ENCODE measurements at places on chromosomes 12 and 14.

DNA sequence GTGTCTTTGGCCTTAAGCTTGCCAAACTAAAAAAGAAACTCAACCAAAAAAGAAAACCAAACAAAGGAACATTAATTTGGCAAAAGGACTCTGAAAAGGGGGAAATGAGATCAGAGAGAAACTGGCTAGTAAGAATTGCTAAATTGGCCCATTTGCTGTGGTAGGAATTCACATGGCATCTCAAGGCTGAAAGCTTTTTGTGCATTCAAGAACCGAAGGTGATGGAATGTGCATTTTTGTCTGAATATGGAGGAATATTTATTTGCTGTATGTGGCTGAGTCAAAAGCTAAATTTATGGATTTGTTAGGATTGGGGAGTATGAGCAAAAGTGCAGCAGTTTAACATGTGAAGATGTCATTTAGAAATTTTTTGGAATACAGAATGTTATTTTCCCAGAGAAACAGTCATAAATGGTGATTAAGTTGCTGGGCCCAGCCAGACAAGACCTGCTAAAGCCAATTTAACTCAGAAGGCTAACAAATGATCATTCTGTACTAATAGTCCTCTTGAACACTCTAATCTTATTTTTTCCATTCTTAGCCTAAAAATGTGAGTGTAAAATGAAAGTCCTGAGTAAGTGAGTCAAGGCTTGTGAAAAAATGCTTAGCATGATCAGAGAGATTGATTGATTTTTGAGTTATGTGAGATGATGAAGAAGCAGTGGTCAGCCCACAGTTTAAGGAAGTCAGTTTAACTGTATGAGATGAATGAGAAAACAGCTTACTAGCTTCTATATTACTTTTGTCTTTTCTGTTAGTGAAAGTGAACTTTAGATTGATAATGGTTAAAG lies 94.1 kb downstream of the ANO6 start:
- DNase-seq, result no peak

DNA sequence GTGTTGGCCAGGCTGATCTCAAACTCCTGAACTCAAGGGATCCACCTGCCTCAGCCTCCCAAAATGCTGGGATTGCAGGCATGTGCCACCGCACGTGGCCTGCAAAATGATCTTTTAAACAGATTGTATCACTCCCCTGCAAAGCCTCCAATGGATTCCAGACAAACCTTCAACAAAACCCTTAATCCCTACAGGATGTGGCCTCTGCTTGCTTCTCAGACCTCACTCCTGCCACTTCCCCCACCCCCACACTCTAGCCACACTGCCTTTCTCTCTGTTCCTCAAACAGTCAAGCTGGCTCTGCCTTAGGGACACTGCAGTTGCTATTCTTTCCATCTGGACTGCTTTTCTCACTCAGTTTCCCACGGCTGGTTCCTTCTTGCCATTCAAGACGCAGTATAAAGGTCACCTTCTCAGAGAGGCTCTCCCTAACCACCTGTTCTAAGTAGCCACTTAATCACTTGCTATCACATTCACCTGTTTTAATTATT lies 47.3 kb upstream of the TMED10 start:
- DNase-seq, result peak; percentile 6

DNA sequence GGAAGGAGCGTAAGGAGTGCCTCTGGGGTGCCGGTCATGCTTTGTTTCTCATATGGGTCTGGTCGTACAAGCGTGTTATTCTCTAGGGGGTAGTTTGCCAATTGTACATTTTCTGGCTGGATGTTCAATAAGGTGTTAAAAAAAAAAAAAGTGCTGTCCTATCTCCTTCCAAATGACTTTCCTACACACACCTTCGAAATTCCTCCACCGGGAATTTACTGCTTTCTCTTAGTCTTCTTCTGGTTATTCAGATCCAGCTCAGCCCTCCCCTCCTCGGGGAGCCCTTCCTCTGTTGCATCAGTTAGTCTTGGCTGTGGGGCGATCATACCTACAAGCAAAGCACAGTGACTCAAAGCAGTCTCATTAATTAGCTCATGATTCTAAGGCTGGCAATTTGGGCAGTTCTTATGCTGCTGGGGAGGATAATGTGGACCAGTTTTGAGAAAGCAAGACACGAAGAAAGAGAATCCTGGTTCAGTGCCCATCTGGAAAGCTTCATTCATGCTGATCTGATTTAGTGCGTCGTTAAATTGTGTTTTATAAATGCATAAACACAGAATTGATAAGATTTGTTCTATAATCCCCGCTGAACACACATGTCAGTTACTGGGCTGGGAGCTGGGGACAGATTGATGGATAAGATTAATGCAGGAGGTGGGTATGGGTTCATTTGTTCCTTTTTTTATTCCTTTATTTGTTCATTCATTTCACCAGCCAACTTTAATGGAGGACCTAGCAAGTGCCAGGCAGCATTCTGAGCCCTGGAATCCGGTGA lies 9.2 kb upstream of the CLMN start:
- DNase-seq, result no peak

GRCh38 chr12:10033783-10034545 lies 3.5 kb downstream of the CLEC9A start:
- no peak for DNase-seq

DNA sequence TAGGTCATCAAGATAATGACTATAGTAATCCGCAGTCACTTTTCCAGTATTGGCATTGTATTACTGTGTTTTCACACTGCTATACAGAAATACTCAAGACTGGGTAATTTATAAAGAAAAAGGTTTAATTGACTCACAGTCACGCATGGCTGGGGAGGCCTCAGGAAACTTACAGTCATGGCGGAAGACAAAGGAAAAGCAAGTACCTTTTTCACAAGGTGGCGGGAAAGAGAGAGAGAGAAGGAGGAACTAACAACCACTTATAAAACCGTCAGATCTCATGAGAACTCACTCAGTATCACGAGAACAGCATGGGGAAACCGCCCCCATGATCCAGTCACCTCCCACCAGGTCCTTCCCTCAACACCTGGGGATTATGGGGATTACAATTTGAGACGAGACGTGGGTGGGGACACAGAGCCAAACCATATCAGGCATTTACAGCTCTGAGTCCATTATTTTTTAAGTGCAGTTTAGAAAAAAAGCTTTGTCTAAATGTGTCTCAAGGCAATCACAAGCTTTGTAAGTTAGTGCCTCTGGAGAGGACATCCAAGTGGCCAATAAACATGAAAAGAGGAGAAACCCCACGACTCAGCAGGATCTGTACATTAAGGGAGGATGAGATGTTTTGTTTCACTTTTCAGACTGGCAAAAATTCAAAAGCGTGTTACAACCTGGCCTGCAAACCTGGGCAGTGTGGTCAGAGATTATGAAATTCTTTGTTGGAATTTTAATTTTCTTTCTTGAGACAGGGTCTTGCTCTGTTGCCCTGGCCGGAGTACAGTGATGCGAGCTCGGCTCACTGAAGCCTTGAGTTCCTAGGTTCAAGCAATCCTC lies 82.0 kb downstream of the DNAH10 start:
- no peak for DNase-seq

DNA sequence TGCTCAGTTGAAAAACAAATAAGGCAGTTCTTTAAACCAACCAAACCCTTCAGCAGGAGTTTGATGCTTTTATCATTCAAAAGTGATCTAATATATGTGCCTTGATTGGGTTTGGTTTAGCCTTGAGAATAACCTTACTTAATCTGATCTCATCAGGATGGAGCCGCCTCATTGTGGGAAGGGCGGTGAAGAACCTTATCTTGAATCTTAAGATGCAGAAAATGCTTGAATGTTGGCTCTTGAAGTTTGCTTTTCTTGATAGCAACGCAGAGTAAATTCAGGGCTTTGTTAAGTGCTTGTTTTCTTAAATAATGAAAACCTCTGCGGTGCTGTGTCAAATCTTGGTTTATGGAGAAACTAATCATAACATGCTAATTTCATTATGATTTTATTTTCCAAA lies 138.2 kb downstream of the MON2 start:
- no peak for DNase-seq

GRCh38 chr14:42965512-42965911 lies 1358.8 kb downstream of the LRFN5 start:
- no peak for DNase-seq

DNA sequence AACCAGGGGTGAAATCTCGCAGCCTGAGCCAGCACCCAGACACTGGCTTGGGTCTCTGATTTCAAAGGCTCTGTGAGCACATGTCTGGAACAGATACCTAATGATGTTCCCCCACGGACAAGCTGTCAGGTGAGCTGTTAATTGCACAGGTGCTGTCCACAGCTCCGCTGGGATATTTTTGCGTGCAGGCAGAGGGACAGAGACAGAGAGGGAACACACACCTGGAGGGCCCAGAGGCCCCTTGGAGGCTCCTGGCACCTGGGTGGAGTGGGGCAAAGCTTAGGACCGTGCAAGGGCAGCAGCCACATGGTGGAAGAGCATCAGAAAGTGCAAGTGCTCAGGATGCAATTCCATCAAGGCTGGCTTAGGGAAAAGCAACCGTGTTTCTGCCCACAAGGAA lies 57.3 kb downstream of the ARL6IP4 start:
- DNase-seq, result no peak
